ENCODE measurements at places on chromosomes 5 and 9. TPM values are rescaled to one million over a fixed set of nuclear protein-coding genes. Genes with fewer than 3 reads are reported as not detected.

- ATAC-seq = no peak
These were observed at the start of gene ZDHHC11 for GRCh38 chr5:850511-851006. Gene ZDHHC11, minus strand, starts transcription at chr5:850986. Its CDS starts 384 bp downstream, at chr5:850602.

DNA sequence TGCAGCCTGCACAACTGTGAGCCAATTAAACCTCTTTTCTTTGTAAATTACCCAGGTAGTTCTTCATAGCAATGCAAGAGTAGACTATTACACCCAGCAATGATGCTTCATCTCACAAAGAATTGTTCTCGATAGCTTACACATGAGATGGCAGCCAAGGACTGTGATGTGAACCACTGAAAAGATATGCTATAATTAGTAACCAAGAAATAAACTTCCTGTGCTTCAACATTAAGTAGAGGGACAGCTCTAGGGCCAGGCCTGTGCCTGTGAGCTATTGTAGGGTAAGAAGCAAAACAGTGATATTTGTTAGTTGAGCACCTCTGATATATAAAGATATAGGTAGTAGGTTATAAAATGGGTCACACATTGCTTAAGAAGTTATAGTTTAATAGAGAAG is 41.8 kb upstream of the DPYSL3 start:
- no peak for ATAC-seq

- no peak for ATAC-seq
These were observed 4.4 kb downstream of the SLC25A25 start for GRCh38 chr9:128072144-128073021.

- no peak for ATAC-seq
These were observed 113.3 kb upstream of the LPCAT1 start for GRCh38 chr5:1636981-1637638.

DNA sequence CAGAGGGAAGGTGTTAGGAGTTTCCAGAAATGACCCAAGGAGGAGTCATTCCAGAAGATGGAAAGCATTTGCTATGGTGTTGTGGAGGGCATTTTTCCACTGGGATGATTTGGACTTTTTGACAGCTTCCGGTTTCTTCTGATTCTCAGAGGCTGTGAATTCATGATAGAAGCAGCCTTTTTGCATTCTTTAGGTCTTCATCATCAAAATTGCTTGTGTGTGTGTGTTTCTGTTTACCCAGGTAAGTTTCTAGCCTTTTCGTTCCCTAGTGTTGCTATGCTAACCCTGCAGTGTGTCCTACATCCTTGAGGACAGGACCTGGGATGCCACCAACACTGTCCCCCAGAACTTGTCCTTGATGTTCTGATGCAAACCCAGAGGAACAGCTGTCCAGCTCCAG is 19.6 kb downstream of the IRX1 start:
- ATAC-seq = no peak

GRCh38 chr5:28737682-28738081 is 1699.3 kb upstream of the CDH9 start:
- no peak for ATAC-seq

GRCh38 chr9:76194896-76195295 is 199.3 kb downstream of the RFK start:
- ATAC-seq = no peak

- ATAC-seq = no peak
These were observed 221.8 kb downstream of the MELK start for GRCh38 chr9:36794461-36794860.

GRCh38 chr5:430214-430925 is 12.6 kb upstream of the EXOC3 start:
- no peak for ATAC-seq

- no peak for ATAC-seq
These were observed 126.7 kb downstream of the MTX3 start for GRCh38 chr5:79864364-79864763.

- ATAC-seq = no peak
These were observed 9.0 kb downstream of the MRPS2 start for GRCh38 chr9:135509458-135509857.

GARNL3 gene
- 4.7 TPM for total RNA-seq

CMYA5 gene
- 6.1 TPM for total RNA-seq

DNA sequence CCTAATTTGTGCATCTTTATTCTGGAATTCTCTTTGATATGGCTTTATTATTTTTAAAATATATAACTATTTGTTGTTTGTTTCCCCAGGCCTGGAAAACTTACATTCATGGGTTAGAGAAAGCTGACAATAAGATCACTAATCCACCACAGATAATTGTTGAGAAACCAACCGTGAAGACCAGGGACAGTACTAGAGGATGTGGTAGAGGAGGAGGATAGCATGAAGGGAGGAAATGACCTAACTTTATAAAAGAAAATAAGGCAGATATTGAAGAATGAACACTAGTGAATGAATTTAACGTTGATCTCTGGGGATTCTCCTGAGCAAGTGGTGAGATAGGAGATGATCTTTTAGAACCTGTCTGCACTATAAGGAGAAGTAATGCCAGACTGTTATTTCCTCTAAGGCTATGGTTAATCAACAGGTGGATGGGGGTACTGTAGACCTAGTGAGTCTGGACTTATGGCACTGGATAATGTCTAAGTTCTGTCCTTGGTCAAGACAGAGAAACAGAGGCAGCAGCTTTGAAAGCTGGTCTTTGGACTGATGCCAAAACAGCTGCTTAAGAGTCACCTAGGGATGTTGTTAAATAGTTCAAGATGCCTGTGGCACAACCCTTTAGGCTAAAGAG is 52.4 kb downstream of the NREP start:
- no peak for ATAC-seq

DNA sequence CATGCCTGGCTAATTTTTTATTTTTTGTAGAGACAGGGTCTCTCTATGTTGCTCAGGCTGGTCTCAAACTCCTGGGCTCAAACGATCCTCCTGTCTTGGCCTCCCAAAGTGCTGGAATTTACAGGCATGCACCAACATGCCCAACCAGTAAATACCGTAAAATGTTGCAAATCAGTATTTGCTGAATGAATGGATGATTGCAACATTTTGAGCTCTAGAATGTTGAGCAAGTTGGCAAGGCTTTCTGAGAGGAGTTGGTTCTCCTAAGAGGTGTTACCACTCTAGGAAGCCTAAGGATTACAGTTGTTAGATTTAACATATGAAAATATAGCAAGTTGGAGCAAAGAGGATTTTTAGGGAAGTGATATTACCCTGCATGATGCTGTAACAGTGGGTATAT is 15.6 kb upstream of the DMXL1 start:
- no peak for ATAC-seq

DNA sequence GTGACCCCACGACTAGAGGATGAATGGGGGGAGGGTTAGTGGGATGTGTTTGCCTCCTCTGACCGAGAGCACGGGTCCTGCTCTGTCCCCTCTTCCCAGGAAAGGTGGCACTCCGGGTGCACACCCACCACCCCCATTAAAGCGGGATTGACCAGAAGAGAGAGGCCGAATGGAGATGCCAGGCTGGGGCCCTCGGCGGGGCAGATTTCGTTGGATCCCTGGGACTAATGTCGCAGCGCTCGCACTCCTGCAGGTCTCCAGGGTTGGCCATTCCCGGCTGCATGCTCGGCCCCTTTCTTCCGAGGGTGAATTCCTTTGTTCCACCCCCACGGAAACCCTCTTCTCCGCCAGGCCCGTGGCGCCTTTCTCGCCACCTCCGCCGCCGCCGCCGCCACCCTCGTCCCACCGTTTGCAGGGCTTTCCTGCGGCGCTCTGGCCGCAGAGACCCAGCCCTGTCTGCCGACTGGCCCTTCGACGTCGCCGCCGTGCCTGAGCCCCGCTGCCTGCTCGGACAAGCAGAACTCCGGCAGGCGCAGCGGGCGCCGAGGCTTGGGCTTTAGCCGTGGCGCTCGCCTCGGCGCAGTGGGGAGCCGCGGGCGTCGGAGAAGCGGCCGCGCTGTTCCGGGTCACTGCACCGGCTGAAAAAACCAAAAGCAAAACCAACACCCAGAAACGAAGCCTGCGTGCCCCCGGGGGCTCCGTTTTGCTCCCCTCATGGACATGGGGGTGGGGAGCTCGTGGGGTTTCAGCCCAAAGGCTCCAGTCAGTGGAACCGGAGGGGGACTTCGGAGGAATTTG is 11.8 kb downstream of the LMX1B start:
- ATAC-seq = no peak

DNA sequence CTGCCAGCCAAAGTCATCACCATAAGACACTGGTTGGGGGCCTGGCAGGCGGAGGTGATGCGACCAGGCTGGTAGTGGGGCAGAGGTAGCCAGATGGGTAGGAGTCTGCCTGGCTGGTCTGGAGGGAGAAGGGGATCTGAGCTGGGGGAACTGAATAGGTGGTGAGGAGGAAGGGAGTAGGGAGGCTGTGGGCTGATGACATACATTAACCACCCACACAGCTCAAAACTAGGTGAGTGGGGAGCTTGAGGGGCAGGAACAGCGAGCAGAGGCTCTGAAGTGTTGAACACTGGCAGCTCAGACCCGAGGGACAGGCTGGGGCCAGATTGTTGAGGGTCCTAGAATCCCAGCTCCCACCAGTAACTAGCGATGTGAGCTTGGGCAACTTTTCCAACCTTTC is 81.0 kb downstream of the DAB2IP start:
- no peak for ATAC-seq

ATOX1 gene
- 61.6 TPM for total RNA-seq

- no peak for ATAC-seq
These were observed 14.5 kb upstream of the CAMSAP1 start for GRCh38 chr9:135921749-135922310.

ANKRD34B gene
- not detected for total RNA-seq

DNA sequence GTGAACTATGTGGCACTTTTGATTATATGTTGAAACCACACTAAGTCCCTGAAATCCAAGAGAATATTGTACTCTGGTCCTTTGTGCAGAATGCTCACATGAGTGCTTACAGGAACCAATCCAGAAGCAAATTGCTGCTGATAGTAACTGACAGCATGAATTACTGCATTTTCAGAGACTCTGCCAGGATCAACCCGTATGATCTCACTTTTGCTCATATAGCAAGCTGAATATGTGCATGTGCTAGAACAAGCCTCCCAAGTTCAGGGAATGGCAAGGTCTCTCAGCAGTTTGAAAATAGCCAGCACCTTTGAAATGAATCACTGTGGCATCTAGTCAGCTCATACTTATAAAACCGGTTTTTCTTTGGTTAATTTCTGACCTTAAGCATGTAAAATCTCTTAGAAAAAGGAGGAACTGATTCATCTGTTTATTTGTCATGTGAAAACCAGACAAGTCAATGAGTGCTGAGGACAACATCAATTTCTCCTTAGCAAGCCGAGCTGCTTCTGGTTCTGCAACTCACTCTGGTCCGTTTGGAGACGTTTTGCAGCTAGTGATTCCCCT is 215.7 kb upstream of the ELL2 start:
- no peak for ATAC-seq

DNA sequence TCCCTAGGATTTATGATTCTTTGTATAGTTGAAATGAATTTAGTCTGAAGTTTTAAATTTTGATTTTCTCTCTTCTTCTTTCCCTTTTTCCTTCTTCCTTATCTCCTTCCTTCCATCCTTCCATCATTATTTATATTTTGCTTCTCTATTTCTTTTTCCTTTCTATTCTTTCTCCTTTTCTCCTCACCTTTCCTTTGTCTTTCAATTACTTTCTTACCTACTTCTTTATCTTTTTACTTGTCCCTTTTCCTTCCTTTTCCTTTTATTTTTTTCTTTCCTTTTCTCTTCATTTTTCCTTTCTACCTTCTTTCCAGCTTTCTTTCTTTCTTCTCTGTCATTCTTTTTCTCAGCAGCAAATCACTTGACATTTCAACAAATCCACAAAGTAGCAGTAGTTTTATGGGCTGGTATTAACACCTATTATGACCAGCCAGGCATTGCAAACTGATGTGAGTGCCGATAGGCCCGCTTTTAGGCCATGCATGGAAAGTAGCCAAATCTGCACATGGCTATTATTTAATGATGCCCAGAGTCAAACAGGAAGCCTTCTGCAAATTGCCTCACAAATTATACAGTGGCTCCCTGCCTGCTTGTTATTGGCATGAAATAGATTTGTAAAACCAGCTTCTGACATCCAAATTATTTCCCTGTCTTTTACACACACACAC is 37.1 kb upstream of the NR3C1 start:
- ATAC-seq = no peak

DNA sequence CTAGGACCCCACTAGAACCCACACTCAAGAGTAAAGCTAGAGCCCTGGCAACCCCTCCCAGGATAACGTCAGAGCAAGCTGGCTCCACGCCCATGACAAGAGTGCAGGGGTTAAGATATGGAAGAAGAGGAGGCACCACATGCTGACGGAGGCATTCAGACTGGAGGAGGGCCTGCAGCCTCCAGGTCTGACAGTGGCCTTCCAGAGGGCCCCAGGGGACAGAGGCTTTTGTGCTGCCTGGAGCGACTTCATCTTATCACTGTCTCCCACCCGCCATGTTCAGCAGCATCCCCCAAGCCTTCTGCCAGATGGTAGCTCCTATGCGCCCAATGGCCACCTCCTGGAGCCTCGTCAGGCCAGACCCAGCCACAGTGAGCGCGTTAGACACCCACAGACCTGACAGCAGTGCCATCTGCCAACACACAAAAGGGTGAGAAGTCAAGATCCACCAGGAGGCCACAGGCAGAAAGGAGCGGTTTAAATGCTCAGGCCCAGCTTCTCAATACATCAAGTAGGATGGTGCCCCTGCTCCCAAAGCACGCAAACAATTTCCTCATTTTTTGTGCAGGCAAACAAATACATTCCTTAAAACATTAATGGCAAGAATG is 65.8 kb downstream of the C5orf15 start:
- no peak for ATAC-seq

GRCh38 chr5:173902743-173903142 is 14.6 kb downstream of the CPEB4 start:
- no peak for ATAC-seq

PAX5 gene
- under 0.01 TPM for total RNA-seq

- ATAC-seq = no peak
These were observed 257.2 kb downstream of the KIF4B start for GRCh38 chr5:155270725-155271124.

PLAC8L1 gene
- 1.2 TPM for total RNA-seq

DNA sequence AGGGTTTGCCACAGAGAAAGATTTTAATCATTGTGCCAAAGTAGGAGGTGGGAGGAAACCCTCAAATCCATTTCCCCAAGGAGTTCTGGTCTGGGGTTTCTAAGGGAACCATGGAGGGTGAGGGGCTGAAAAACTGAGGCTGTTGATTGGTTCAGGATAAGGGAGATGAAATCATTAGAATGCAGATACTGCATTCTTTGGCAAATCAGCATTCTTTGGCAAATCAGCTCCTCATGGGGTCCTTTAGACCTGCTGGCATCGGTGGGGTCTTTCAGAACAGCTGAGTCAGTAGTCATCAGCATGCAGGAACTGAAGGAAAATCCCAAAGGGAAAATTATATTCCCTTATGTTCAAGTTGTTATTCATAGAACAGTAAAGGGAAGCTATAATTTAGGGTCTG is 585.5 kb downstream of the ISL1 start:
- ATAC-seq = no peak

SIT1 gene
- total RNA-seq = not detected

DNA sequence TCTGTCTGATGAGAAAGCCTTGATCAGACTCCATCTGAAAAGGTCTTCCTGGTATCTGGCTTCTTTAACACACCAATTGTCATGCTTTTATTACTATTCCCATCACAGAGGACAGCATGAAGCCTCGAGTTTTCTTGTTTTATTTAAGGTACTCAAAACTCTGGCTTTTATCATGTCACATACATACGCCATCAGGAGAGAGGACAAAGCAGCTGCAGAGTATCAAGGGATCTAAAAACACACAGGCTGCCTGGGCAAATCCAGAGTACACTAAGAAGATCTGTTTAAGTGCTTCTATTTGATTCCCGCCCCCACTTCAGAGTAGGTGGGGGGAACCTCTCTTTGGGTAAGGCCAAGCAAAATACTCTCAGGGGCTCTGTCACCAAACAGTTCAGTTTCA is 277.2 kb downstream of the SPOCK1 start:
- no peak for ATAC-seq

N4BP3 gene
- 1.2 TPM for total RNA-seq

All from gastroesophageal sphincter (tissue), 4 donors.